ENCODE measurements at places on chromosomes 3 and 15. TPM values are rescaled to one million over a fixed set of nuclear protein-coding genes. Genes with fewer than 3 reads are reported as not detected.

DNA sequence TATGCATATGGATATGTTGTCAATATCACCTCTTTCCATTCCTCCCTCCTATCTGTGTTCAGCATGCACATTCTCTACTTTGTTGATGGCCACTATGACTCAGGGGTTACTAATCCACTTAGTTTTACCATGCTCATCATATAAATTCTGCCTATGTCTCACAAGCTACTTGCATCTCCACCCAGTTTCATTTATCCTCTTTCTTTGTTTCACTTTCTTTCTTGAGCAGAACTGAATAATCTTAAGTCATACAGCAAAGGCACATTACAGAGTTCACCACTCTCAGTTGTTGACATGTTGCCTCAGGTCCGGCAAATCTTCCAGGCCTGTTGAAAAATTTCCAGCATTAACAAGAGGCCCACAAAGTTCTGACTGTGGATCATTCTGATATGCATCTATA, 71.5 kb downstream of the SSR3 start:
- H3K27ac ChIP-seq = no peak overlapping the region
- no peaks in the 10 kb centered on the region for H3K4me1 ChIP-seq
- no peak for DNase-seq
- H3K4me3 ChIP-seq = no peak overlapping the region
- H3K36me3 ChIP-seq = no peaks in the 10 kb centered on the region

- peak; percentile 79 for DNase-seq
- no peak overlapping the region for H3K4me3 ChIP-seq
- peak overlapping the region; percentile 63 for H3K27ac ChIP-seq
- H3K36me3 ChIP-seq = no peaks in the 10 kb centered on the region
Observed at GRCh38 chr15:101024073-101024695, 105.0 kb downstream of the LRRK1 start.

GRCh38 chr3:66428733-66429132, 72.1 kb downstream of the LRIG1 start:
- H3K27ac ChIP-seq = no peak overlapping the region
- peak; percentile 69 for DNase-seq
- no peak overlapping the region for H3K4me3 ChIP-seq
- H3K36me3 ChIP-seq = no peaks in the 10 kb centered on the region
- peaks cover 22% of the 10 kb centered on the region for H3K4me1 ChIP-seq

- no peak overlapping the region for H3K27ac ChIP-seq
- H3K27me3 ChIP-seq = no peaks in the 10 kb centered on the region
Observed at GRCh38 chr3:13495351-13495813, 15.3 kb downstream of the HDAC11 start.

GRCh38 chr15:34883042-34883441, 86.5 kb downstream of the AQR start:
- peaks cover 8% of the 10 kb centered on the region for H3K4me1 ChIP-seq
- H3K27ac ChIP-seq = no peak overlapping the region
- no peak overlapping the region for H3K4me3 ChIP-seq
- H3K27me3 ChIP-seq = no peaks in the 10 kb centered on the region
- H3K36me3 ChIP-seq = no peaks in the 10 kb centered on the region

- no peak for DNase-seq
- no peak overlapping the region for H3K27ac ChIP-seq
- no peaks in the 10 kb centered on the region for H3K27me3 ChIP-seq
- H3K36me3 ChIP-seq = no peaks in the 10 kb centered on the region
- H3K4me1 ChIP-seq = no peaks in the 10 kb centered on the region
- no peak overlapping the region for H3K4me3 ChIP-seq
Observed at GRCh38 chr3:46407970-46408369, 911 bp downstream of the CCRL2 start.

GRCh38 chr3:78143000-78143399, 1103.1 kb downstream of the ROBO2 start:
- no peaks in the 10 kb centered on the region for H3K27me3 ChIP-seq
- no peaks in the 10 kb centered on the region for H3K36me3 ChIP-seq
- no peak for DNase-seq
- H3K27ac ChIP-seq = no peak overlapping the region
- H3K4me3 ChIP-seq = no peak overlapping the region

GRCh38 chr3:169405076-169405475, 258.4 kb downstream of the MECOM start:
- H3K4me3 ChIP-seq = no peak overlapping the region
- H3K4me1 ChIP-seq = no peaks in the 10 kb centered on the region
- H3K36me3 ChIP-seq = no peaks in the 10 kb centered on the region
- DNase-seq = no peak
- H3K27me3 ChIP-seq = no peaks in the 10 kb centered on the region
- H3K27ac ChIP-seq = no peak overlapping the region

- no peaks in the 10 kb centered on the region for H3K27me3 ChIP-seq
- no peak for DNase-seq
- H3K4me1 ChIP-seq = no peaks in the 10 kb centered on the region
- no peak overlapping the region for H3K4me3 ChIP-seq
- H3K36me3 ChIP-seq = no peaks in the 10 kb centered on the region
Observed at GRCh38 chr15:71548401-71548807, 261.9 kb upstream of the NR2E3 start.

- DNase-seq = no peak
- no peak overlapping the region for H3K27ac ChIP-seq
- H3K36me3 ChIP-seq = no peaks in the 10 kb centered on the region
Observed at GRCh38 chr3:111324645-111325044, 217.4 kb upstream of the CD96 start.

DNA sequence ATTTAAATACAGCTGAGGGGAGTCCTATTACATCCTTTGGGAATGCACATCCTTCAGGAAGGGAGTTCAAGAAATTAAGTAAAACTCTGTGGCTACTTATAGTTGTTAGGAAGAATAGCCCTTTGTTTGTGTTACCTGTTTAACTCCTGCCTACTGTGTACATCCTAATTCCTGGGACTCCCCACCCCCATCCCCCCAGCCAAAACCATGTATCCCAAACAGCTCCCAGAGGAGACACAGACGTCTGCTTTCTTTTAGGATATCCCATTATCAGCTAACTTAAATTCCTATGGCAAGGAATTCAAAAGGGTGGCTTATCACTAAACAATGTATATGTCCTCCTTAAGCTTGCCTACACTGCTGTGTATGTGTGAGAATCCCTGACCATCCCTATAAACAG, 581.7 kb downstream of the DIPK2A start:
- H3K27ac ChIP-seq = no peak overlapping the region
- DNase-seq = no peak
- H3K27me3 ChIP-seq = no peaks in the 10 kb centered on the region
- no peaks in the 10 kb centered on the region for H3K4me1 ChIP-seq

- no peaks in the 10 kb centered on the region for H3K27me3 ChIP-seq
- no peak for DNase-seq
Observed at GRCh38 chr3:155743606-155744005, 1.3 kb downstream of the PLCH1 start.

GRCh38 chr3:156498307-156498706, 56.6 kb downstream of the SSR3 start:
- H3K4me1 ChIP-seq = no peaks in the 10 kb centered on the region
- no peaks in the 10 kb centered on the region for H3K27me3 ChIP-seq
- no peaks in the 10 kb centered on the region for H3K36me3 ChIP-seq
- H3K27ac ChIP-seq = no peak overlapping the region
- DNase-seq = no peak
- H3K4me3 ChIP-seq = no peak overlapping the region

- no peak for DNase-seq
- H3K27me3 ChIP-seq = no peaks in the 10 kb centered on the region
- no peaks in the 10 kb centered on the region for H3K36me3 ChIP-seq
Observed at GRCh38 chr15:40084650-40085049, 24.0 kb downstream of the BMF start.

- H3K27me3 ChIP-seq = no peaks in the 10 kb centered on the region
- H3K36me3 ChIP-seq = no peaks in the 10 kb centered on the region
- no peaks in the 10 kb centered on the region for H3K4me1 ChIP-seq
- no peak for DNase-seq
- no peak overlapping the region for H3K4me3 ChIP-seq
Observed at GRCh38 chr15:60212536-60212935, 185.2 kb downstream of the ANXA2 start.

GRCh38 chr15:46413799-46414198, 779.0 kb downstream of the SQOR start:
- H3K4me1 ChIP-seq = no peaks in the 10 kb centered on the region
- H3K36me3 ChIP-seq = no peaks in the 10 kb centered on the region
- H3K4me3 ChIP-seq = no peak overlapping the region
- no peak overlapping the region for H3K27ac ChIP-seq
- no peaks in the 10 kb centered on the region for H3K27me3 ChIP-seq

DNA sequence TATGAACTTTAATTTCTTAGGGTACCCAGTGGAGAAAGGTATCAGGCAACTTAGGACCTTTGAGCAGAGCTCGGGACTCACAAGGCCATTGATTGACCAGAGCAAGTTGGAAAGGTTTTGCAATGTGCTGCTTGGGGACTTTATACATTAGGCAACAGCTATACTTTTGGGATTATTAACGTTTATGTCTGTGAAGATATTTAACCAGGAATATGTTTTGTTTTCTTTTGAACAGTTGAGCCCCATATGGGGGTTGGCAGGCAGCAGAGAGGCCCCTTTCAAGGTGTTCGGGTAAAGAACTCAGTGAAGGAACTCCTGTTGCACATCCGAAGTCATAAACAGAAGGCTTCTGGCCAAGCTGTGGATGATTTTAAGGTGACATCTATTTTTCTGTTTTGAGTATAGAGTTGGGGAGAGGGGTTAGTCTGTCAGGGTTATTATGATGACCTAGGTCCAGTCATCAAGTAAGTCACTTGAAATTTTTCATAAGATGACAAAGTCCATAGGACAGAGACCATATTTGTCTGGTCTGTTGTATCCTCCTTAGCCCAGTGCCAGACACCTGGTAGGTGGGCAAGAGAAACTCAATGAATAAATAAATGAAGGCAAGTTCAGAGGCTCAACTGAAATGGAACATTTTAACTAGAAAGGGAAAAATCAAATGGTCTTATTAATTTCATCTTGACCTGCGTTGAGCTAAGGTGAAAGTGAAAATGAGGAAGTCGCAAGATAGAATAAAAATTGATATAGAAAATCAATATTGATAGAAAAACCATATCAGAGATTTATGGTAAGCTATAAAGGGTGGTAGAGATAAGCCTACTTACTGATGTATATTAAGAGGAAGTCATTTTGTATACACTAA, 2.8 kb downstream of the NFKBIZ start:
- no peaks in the 10 kb centered on the region for H3K27me3 ChIP-seq
- no peak for DNase-seq
- no peaks in the 10 kb centered on the region for H3K4me1 ChIP-seq
- H3K27ac ChIP-seq = no peak overlapping the region
- H3K36me3 ChIP-seq = no peaks in the 10 kb centered on the region

GRCh38 chr3:184537885-184538665, 23.5 kb upstream of the EPHB3 start:
- no peak overlapping the region for H3K4me3 ChIP-seq
- H3K4me1 ChIP-seq = no peaks in the 10 kb centered on the region
- H3K27ac ChIP-seq = no peak overlapping the region
- DNase-seq = no peak

- no peak for DNase-seq
- H3K36me3 ChIP-seq = no peaks in the 10 kb centered on the region
- H3K4me3 ChIP-seq = no peak overlapping the region
- no peaks in the 10 kb centered on the region for H3K4me1 ChIP-seq
- no peak overlapping the region for H3K27ac ChIP-seq
Observed at GRCh38 chr3:56456117-56456516, 12.2 kb downstream of the ERC2 start.

DNA sequence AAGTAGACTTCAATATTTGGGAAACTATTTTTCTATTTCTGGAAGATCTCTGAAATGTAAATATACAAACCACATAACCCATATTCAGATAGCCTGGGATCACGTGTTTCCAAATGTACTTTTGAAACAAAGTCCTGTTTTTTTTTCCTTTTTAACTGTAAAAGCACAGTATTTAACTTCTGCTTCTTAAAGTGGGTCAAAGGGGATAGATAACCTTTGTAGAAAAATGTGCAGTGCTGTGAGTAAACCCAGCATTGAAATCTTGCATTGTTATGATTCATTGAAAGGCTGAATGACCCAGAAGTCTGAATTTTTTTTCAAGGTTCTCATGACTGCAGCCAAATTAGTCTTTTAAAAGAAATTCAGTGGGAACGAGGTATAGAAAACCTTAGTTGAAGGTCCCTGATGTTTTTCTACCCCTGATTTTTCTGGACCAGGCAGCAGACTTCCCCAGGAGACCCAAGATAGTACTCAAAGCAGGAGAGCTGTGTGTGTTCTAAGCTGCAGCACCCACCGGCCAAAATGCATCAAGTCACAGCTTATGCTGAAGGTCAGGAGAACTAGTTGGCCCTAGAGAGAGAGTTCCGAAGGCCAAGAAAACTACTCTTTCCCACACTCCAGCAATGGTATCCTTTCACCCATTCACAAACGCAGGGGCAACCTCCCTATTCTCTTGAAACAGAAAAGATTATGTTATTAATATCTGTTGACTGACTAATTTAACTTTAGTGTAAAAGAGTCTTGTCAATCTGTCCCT, 43.6 kb upstream of the APH1B start:
- no peaks in the 10 kb centered on the region for H3K27me3 ChIP-seq
- no peaks in the 10 kb centered on the region for H3K36me3 ChIP-seq

- H3K27ac ChIP-seq = no peak overlapping the region
- H3K4me3 ChIP-seq = no peak overlapping the region
- DNase-seq = no peak
- no peaks in the 10 kb centered on the region for H3K36me3 ChIP-seq
- H3K27me3 ChIP-seq = no peaks in the 10 kb centered on the region
Observed at GRCh38 chr3:5231074-5231473, 43.6 kb downstream of the EDEM1 start.

GRCh38 chr3:117898722-117899522, 1135.7 kb downstream of the IGSF11 start:
- no peaks in the 10 kb centered on the region for H3K27me3 ChIP-seq
- H3K27ac ChIP-seq = no peak overlapping the region
- no peaks in the 10 kb centered on the region for H3K36me3 ChIP-seq
- H3K4me3 ChIP-seq = no peak overlapping the region
- DNase-seq = no peak

DNA sequence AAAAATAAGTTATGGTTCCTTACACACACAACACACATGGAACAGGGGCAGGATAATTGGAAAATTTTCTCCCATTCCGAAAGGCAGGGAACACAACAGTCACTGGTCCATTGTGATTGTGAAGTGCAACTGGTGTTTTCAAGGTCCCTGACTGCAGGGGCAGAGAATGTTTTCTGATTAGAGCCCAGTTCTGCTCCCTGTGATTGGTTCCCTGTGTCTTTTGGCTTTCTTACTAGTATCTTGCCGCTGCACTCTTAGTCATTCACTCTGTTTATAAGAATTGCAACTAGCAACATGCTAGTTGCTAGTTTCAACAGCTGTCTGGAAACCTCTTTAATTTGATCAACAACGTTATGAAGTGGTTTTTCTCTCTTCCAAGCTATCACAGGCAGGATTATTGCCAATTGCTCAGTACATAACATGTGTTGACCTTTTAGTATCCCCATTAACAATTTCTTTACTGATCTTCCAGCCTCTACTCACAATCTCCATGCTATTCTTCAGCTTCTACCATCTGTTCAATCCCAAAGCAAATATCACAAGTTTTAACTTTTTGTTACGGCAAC, 177.5 kb downstream of the EPHA6 start:
- no peak overlapping the region for H3K27ac ChIP-seq
- H3K27me3 ChIP-seq = no peaks in the 10 kb centered on the region

TNFAIP8L3 gene
- total RNA-seq = 5.1 TPM

APOD gene
- total RNA-seq = 55.0 TPM

ADAMTS9 gene
- 5.1 TPM for total RNA-seq

PIK3CA gene
- total RNA-seq = 20.8 TPM

MORC1 gene
- 16.0 TPM for total RNA-seq

RBP2 gene
- total RNA-seq = not detected

LDHAL6B gene
- 18.6 TPM for total RNA-seq

SLC24A5 gene
- total RNA-seq = not detected

PLAAT1 gene
- 48.5 TPM for total RNA-seq

DUOXA1 gene
- total RNA-seq = 0.31 TPM

GOLGA6B gene
- total RNA-seq = 18.0 TPM

GNAT1 gene
- 1.2 TPM for total RNA-seq

MOBP gene
- total RNA-seq = 5.6 TPM
